ENCODE measurements at places on chromosomes 7 and 10.

DNA sequence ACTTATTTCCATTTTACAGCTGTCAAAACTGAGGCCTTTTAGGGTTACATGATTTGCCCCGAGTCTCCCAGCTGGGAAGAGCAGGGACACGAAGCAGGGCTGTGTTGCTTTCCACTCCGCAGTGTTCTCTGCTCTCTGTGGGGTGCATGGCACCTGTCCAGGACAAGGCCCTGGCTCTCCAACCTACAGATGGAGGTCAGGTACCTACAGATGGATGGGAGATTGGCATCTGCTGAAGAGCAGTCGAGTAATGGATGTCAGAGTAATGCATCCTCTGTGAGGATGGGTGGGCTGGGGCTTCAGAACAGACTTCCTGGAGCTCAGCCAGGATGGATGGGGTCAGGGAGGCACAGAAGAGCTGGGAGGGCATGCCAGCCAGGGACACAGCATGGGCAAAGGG is 85.0 kb downstream of the EMX2 start:
- DNase-seq = peak; percentile 6

- peak; percentile 17 for DNase-seq
These were observed 426.6 kb downstream of the PLXNA4 start for GRCh38 chr7:132149436-132150304.

- no peak for DNase-seq
These were observed 179.6 kb upstream of the GALNT17 start for GRCh38 chr7:70952311-70952710.

DNA sequence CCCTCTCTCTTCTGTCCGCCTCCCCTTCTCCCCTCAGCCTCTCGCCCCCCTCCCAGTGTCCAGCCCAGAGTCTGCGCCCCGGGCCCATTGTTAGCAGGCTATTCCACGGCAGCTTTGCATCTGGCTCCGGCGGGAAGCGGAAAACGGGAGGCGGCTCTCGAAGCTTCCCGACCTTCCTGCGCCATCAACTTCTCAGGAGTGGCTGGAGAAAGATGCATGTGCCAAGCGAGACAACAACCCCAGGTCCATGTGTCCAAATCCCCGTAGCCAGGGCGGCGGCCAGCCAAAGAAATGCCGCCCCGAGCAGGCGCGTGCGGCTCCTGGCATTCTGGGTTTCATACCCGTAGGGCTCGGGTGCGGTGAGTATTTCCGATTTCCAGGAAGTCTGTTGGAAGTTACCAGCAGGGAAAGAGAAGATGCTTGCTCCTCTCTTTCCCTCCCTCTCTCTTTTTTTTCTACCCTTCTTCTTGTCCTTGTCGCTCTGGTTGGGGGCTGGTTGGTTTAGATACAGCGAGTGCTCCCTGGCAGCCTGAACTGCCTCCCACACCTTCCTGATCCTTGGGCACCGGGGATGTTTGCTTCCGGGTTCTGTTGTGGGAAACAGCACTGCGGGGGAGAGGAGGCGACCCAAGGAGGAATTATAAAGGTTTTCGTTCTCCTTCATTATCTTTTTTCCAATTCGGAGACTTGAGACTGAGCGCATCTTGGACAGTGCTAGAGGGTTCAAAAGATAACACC is 1.2 kb upstream of the HOXA2 start:
- DNase-seq = no peak

GRCh38 chr7:101557421-101557820 is 71.7 kb downstream of the MYL10 start:
- DNase-seq = no peak

DNA sequence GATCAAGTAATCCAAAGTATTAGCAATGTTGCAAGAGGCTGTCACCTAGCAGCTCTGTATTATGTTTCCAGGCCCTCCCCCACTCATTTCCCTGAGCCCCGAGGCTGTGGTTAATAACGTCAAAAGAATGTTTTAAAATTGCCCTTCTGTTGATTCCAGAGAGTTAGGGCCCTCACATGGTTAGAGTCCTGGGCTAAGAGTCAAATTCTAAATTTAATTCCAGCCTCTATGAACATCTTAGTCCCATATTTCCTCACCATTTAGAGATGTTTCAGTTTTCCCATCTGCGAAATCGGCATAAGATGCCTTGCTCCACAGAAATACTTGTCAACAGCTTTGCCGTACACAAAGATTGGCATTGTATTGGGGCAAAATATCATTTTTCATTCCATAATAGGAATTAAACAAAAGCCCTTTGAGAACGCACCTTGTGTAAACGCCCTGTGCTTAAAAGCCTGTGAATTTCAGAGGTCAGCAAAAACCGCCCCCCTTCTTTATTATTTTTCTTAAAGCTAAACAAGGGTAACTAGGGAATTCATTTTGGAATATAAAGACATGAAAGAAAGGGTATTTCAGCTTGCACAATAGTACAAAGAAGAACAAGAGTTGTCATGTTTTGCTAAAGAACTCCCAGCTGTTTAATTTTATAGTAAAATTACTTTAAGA is 135.8 kb downstream of the ARID5B start:
- no peak for DNase-seq

GRCh38 chr10:18254086-18254485 is 113.9 kb downstream of the CACNB2 start:
- no peak for DNase-seq

DNA sequence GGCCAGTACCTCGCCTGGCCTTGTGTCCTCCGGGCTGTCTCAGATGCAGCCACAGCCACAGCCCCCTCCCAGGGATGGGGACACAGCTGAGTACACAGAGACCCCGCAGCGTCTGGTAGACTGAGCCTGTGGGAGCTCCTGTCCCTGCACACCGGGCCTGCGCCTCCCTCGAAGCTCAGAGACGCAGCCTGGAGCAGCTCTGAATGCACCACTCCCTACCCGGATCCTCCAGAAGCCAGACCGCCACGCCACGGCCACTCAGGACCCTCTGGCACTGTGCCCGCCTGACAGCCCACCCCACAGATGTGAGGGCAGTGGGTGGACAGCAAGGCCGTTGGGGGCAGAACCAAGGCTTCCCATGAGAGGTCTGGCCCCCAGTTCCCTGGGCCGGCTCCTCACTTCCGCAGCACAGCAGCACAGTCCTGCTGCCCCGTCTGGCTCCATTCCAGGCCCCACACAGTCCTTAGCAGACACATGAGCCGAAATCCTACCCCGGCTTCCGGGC is 40.8 kb downstream of the PAPOLB start:
- DNase-seq = no peak

DNA sequence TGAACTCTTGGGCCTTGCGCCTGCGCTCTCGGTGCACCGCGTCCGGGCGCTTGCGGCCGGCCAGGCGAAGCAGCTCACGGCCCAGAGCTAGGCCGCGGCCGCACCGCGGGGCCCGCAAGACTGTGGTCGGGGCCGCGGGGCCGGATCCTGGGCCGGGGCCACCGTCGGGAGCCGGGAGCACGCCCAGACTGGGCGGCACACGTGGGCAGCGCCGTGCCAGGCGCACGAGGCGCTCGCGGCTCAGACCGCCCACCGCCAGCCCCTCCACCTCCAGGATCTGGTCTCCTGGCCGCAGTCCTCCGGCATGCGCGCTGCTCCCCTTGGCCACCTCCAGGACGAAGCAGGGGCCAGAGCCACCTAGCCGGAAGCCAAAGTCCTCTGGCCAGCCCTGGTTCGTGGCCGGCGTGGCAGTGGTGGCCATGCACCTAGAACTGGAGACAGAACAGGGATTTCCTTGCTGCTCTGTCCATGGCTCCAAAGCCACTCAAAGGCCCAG is at the start of gene GRID2IP:
Gene GRID2IP (minus strand): TSS at position 446 of the 496 bp plus-strand sequence. CDS start 25 bp downstream, at position 421.
- no peak for DNase-seq

- no peak for DNase-seq
These were observed 12.5 kb downstream of the NUDCD3 start for GRCh38 chr7:44477938-44478337.

DNA sequence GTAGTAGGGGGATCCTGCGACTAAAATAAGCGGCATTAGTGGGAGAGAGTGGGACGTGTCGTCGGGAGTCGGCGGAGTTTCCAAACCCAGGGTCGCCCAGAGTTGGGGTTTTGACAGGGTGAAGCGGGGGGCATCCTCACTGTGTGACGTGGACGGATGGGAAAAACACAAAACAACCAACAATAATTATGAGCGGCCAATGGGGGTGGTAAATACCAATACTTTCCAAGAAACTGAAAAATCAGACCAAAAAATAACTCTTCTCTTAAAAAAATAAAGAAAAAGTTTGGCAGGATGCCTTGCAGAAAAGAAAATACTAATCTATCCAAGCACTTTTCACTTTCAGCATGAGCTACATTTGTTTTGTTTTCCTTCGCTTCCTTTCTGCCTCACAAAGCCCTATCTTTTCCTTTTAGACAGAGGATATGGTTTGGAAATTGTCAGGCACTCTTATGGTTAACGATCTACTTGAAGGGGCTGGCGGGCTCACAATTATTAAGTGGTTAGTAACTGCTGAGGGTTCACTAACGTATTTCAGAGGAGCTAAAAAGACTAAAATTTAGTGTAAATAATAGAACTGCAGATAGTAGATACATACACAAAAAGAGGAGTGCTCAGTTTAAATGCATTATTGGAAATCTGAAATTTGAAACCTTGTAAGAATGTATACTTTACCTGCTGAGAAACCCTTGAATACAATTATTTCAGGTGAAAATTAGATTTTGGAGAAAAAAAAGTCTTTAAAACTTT is 802 bp upstream of the CDK6 start:
- DNase-seq = no peak

- DNase-seq = no peak
These were observed 407.7 kb downstream of the SH2D4B start for GRCh38 chr10:80945264-80945880.

GRCh38 chr7:153616711-153617325 is 435.4 kb upstream of the DPP6 start:
- no peak for DNase-seq

- DNase-seq = peak; percentile 50
These were observed 121.7 kb downstream of the EVX1 start for GRCh38 chr7:27364344-27364758.

- no peak for DNase-seq
These were observed 5.1 kb upstream of the HOXA11 start for GRCh38 chr7:27189997-27190748.

- DNase-seq = no peak
These were observed 20.8 kb downstream of the OGDHL start for GRCh38 chr10:49741108-49741995.

GRCh38 chr10:114767101-114767985 is 54.2 kb upstream of the FHIP2A start:
- DNase-seq = no peak

GRCh38 chr10:76309741-76310587 is 878.5 kb downstream of the LRMDA start:
- no peak for DNase-seq

DNA sequence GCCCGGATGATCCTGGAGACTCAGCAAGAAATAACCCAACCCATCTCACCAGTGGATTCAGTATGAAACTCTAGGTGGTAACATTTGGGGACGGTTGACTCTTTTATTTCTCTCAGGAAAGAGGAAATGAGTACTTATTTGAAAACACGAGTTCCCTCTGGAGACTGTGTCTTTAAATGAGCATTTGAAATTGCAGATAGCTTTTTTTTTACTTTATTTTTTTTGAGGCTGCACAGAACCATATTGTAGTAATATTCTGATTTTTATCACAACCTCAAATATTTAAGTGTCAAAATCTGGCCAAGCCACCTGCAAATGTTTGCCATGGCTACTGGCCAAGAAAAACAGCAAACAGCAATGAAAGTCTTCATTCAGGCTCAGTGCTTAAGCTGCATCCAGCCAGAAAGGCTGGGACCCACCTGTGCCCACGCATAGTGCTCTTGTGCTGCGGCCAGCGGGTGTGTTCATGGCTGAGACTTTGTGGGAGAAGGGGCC is 160.8 kb downstream of the CREB5 start:
- DNase-seq = peak; percentile 56

GRCh38 chr7:95454438-95455045 is 19.7 kb upstream of the PON2 start:
- no peak for DNase-seq

DNA sequence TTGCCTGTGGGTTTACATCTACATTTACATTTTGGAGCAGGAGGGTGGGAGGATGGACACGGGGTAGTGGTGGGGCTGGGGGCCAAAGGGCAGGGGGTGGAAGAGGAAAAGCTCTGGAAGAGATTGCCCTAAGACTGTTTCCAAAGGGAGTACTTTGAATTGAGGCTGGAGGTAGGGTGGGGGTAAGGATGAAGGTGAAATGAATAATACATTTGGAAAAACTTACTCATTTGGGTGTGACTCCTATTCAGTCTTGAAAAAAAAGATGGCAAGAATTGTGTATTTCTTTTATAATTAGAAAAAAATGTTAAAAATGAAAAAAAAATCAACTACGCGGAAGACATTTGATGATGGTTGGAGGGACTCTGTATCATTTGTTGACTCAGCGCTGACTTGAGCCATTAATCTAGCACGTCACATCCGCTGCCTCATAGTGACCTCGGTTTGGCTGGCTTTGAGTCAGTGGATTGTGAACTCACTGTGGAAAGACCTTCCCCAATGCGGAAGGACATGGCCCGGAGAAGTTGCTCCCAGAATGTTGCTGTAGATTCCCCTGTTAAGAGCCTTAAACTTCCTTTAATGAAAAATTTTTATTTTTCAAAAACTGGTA is 2.8 kb downstream of the FAM180A start:
- DNase-seq = no peak

DNA sequence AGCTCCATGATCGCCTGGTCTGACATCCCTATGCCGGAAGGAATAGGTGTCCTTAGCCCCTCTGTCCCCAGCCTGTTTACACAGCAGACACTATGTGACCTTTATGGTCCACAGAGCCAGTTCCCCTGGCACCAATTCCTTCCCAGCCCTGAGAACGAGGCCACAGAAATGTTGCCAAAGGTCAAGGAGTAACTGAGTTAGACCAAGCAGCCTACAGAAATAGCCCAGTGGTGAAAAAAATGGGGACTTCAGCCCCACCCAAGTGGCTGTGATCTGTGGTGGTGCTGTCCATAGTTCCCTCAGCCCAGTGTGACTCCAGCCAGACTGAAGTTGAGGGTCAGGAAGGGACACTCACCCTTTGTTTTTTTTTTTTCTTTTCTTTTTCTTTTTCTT is 2.5 kb downstream of the PGAM2 start:
- DNase-seq = no peak

DNA sequence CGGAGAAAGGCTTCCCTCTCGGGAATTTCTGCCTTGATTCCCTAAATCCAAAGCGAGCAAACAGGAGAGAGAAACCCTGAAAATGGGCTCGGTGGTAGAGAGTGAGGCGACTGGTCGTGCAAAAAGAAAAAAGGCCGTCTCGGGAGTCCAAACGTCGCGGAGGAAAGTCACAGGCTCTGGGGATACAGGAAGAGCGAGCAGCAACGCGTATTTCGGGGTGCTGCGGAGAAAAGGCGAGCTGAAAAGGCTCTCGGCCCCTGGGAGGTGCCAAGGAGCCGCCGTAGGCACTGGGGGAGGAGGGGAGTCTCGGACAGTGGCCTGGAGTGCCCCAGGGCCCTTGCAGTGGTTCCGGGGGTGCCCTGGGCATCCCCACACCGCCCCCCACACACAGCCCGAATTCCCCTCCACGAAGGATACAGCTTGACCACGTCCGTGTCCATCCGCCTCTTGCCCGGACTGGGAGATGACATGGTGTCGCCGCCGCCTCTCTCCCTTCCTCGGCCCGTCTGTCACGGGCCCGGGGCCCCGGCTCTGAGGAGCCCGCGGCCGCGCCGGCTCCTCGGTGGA is 591 bp downstream of the UBE2H start:
- no peak for DNase-seq

GRCh38 chr7:101363196-101363733 is 590 bp downstream of the COL26A1 start:
- DNase-seq = no peak
